ENCODE measurements at places on chromosomes 2 and 18.

GRCh38 chr2:129891341-129892320, 87.8 kb upstream of the RAB6C start:
- no peak for DNase-seq

GRCh38 chr18:58303363-58303762, 259.3 kb downstream of the NEDD4L start:
- no peak for DNase-seq

DNA sequence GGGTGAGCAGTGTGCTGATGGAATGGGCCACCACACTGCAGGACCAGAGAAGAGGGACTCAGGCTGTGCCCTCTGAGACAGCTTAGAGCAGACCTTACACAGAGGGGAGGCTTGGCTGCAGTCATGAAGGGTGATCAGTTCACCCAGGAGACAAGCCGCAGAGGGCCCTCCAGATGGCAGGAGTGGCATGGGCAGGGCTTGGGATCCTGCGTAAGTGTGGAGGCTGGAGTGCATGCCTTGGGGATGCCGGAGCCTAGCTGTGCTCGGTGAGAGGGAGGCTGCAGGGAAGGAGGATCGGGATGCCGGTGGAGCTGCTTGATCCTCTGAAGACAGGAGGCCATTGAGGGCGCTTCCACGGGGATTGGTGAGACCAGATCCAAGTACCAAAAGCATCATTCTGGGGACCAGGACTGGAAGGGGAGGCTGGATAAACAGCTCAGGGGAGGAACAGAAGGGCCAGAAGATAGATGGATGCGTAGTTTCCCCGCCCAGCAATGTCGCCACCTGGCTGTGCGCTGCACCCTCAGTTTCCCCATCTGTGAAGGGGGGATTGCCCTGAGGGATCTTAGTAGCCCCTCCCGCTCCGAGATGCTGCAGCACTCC, 163.4 kb downstream of the INHBB start:
- no peak for DNase-seq

- peak; percentile 85 for DNase-seq
Observed at GRCh38 chr18:31101183-31102024, 817 bp downstream of the DSC2 start.

- no peak for DNase-seq
Observed at GRCh38 chr2:241273210-241274020, 42.1 kb downstream of the HDLBP start.

DNA sequence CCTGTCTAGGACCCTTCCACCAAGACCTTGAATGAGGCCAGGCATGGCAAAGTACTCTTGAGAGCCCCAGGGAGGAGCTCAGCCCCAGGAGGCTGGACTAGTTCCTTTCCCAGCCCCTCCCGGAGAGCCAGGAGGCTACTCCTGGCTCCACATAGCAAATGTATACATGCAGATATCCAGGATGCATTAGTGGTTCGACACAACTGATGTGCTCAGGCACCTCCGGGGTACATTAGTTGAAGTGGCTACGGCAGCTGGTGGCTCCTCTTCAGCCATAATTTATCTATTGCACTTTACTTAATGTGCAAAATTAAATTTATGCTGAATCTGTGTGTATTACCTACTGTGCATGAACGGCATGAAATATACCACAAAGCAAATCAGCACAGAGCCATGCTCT, 182.8 kb upstream of the MEIS1 start:
- no peak for DNase-seq

GRCh38 chr2:195595825-195596224, 61.2 kb upstream of the SLC39A10 start:
- DNase-seq, result no peak

GRCh38 chr2:99154643-99155536, at the start of the genes LIPT1 and TSGA10:
Gene LIPT1 (plus strand): TSS chr2:99154967. CDS start chr2:99161958, 6,991 bp downstream.
Gene TSGA10 (minus strand): TSS chr2:99154942. CDS start chr2:99109439, 45,503 bp downstream.
- DNase-seq, result peak; percentile 68

- no peak for DNase-seq
Observed at GRCh38 chr2:68506170-68506569, 38.8 kb downstream of the APLF start.

DNA sequence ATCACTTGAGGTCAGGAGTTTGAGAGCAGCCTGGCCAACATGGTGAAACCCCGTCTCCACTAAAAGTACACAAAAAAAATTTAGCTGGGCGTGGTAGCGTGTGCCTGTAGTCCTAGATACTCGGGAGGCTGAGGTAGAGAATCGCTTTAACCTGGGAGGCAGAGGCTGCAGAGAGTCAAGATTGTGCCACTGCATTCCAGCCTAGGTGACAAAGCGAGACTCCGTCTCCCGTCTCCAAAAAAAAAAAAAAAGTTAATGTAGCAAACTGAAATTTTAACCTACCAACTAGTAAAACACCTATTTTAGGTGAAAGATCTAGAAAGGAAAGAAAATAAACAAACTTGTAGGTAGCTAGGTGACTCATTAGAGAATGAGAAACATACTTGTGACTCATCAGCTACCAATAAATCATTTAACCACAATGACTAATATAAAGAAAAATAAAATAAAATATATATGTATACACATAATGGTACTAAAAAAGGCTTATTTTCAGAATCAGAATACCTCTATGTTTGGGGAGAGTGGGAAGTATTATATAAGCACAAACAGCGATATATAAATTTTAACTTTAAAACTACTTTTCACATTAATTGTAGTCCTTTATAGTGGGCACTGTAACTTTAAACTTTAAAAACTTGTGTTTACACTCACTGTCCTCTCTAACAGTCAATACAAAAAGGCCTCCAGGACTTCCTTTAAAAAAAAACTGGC, 36.6 kb downstream of the DARS1 start:
- DNase-seq, result no peak

DNA sequence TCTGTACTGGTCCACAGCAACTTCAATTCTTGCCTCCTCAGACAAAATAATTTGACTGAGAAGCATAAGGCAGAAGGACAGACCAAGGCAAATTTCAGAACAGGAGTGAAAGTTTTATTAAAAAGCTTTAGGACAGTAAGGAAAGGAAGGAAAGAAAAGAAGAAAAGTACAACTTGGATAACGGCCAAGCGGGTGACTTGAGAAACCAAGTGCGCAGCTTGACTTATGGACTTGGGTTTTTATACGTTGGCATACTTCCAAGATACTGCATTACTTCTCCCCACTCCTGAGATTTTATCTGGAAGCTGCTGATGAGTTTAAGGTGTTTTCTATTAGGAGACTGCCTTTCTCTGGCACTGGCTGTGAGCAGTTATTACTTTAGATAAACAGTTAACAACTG, 64.7 kb downstream of the CCDC178 start:
- no peak for DNase-seq

DNA sequence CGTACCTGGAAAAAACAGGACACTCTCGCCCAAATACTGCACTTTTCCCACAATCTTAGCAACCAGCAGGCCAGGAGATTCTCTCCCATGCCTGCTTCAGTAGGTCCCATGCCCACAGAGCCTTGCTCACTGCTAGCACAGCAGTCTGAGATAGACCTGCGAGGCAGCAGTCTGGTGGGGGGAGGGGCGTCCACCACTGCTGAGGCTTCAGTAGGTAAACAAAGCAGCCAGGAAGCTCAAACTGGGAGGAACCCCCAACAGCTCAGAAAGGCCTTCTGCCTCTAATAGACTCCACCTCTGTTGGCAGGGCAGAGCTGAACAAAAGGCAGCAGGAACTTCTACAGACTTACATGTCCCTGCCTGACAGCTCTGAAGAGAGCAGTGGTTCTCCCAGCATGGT, 1202.8 kb upstream of the ACVR2A start:
- DNase-seq, result peak; percentile 45

DNA sequence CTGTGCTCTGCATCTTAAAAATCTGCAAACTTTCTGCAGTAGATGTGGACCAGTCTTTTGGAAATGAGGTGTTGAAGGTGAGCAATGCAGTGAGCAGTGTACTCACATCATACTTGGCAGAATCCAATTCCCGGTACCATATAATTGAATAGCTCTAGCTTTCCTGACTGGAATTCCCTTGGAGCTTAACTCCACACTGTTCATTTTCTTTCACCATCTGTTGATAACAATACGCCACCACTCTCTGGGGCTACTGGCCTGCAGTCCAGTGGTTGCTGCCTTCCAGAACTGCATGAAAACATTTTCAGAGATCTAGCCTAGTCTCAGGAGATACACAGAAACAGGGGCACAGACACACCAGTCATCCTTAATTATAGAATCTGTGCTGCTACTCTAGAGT, 820.0 kb upstream of the NXPH2 start:
- DNase-seq, result no peak

All from NCI-H510A (cell line).